ENCODE measurements at places on chromosomes 3 and 15. TPM values are rescaled to one million over a fixed set of nuclear protein-coding genes. Genes with fewer than 3 reads are reported as not detected.

DNA sequence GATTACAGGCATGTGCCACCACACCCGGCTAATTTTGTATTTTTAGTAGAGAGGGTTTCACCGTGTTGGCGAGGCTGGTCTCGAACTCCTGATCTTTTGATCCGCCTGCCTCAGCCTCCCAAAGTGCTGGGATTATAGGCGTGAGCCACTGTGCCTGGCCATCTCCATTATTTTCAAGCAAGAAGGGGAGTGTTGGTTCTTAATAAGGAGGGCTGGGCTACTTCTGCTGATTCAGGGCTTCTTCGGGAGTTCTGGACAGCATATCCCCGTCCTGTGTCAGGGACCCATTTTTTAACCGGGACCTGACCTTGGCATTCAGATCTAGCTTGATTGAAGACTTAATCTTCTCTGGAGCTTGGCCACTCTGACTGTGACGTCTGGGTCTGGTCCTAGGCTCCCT lies 74.1 kb upstream of the SYN2 start:
- peaks cover 7% of the 10 kb centered on the region for H3K27me3 ChIP-seq
- no peak for DNase-seq
- no peaks in the 10 kb centered on the region for H3K36me3 ChIP-seq
- H3K4me1 ChIP-seq = no peaks in the 10 kb centered on the region
- no peak overlapping the region for H3K4me3 ChIP-seq

DNA sequence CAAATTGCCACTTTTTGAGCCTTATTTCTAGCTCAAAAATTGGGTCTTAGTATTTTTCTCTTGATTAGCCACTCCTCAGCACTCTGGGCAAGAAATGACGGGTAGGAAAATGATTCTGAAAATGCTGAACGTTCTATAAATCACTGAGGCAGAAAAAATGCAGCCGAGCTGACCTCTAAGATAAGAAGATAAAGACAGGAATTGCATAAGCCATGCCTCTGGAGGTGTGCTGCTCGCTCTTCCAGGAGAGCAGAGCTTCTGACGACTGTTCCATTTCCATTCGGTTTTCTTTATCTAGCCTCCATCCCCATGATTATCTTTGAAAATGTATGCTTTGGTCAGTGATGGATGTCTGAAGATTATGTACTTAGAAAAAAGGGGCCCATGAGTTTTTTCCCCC lies 558.8 kb upstream of the ADAMTS9 start:
- no peak for DNase-seq
- no peaks in the 10 kb centered on the region for H3K4me1 ChIP-seq
- H3K4me3 ChIP-seq = no peak overlapping the region
- no peaks in the 10 kb centered on the region for H3K36me3 ChIP-seq
- no peak overlapping the region for H3K27ac ChIP-seq

DNA sequence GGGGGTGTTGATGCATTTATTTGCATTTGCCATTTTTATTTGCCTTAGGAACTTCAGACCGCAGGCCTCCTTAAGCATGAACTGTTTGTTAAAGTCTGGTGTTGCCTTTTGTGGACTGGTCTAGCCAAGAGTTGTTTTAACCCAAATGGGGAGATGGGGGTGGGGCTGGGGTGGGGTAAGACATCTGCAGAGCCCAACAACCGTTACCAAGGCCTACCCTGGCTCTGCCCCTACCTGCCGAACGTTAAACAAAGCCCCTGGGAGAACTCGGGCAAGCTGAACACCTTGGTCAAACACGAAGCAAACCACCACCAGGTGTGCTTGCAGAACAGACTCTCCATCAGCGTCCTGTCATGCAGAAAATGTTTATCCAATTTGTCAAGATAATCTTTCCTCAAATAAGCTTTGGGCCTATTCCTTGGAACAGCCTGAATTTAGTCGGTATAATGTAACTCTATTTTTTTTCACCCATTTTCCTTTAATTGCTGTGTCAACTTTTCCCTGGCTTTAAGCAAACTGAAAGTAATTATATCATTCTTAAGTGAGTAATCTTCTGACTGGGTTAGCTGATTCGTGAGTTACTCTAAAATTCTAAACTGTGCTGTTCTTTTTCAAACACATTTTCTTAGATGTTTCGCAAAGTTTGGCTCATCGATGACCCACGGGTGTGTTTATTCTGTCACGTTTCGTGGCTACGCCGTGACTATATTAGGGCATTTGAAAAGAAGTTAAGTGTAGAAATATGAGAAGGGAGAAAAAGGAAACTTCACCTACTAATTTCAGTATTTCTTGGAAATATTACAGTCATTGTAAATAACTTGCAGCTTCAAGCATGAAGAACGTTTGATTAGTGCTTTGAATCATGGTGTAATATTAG lies 127.6 kb downstream of the SOX2 start:
- H3K4me3 ChIP-seq = peak overlapping the region; percentile 1
- H3K27ac ChIP-seq = no peak overlapping the region
- peak; percentile 14 for DNase-seq
- no peaks in the 10 kb centered on the region for H3K4me1 ChIP-seq

Gene GRM2
- 0.21 TPM for total RNA-seq

Data from left lung (tissue), 14 donors.